ENCODE measurements at places on chromosomes 4 and X.

GRCh38 chrX:154531626-154532025 is 15.0 kb downstream of the G6PD start:
- no peak for DNase-seq

DNA sequence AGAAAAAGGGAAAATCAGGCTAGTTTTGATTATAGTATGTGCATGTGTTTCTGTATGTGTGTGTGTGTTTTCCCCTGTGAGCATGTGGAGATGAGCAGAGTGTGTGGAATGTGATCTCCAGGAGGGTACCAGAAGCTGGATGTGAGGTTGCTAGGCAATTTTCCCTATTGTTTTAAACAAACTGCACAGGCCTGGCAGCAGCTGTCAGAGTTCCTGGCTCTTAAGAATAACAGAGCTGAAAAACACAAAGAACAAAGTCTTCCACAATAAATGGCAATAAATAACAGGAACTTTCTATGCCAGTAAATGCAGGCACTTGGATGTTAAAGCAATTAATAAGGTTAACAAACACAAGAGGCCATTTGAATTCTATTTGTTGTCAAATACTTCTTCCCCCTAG is 344.6 kb upstream of the CTSO start:
- DNase-seq = no peak

DNA sequence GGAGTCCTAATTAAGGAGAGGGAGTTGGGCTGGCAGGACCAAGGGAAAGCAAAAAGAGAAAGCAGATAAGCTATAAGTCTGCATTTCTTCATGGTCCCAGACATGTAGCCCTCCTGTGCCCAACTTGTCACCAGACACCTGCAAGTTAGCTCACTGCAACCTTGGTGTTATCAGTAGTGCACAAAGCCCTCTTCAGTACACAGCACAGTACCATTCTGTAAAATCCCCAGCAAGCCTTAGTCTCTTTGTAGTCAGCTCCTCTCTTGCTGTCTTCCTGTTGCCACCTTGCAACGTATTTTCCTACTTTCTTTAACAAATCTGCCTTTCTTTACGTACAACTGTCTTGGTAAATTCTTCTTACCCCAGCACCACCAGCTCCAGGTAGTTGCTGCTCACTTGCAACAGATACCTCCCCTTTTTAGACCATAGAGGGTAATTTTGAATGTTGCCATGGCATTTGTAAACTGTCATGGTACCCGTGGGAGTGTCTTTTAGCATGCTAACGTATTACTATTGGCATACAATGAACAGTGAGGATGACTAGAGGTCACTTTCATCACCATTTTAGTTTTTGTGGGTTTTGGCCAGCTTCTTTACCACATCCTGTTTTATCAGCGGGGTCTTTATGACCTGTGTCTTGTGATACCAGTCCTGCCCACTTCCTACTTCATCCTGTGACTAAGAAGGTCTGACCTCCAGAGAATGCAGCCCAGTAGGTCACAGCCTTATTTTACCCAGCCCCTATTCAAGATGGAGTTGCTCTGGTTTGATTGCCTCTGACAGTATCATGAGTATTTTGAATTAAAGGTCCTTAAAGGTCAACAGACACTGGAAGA is 28.3 kb upstream of the AP1S2 start:
- DNase-seq = no peak

- no peak for DNase-seq
These were observed 74.8 kb downstream of the CBLL2 start for GRCh38 chrX:22347491-22347890.

GRCh38 chr4:162761965-162762364 is 404.7 kb downstream of the NAF1 start:
- DNase-seq = no peak

DNA sequence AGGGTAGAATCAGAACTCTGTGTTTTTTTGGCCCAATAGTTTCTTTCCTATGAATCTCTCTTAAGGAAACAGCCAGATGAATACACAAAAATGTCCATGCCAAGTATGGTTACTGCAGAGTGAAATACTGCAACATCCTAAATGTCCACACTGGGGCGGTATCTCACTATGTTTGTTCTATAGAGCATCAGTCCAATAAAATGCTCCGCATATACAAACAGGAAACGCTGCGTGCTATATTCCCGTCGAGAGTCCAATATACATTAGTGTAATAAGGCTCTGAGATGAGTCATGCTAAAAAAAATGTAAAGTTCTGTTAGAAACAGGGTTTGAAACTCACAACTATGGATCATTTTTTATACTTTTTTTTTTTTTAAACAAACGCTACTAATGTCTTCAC is 72.9 kb upstream of the ENOX2 start:
- DNase-seq = peak; percentile 37

DNA sequence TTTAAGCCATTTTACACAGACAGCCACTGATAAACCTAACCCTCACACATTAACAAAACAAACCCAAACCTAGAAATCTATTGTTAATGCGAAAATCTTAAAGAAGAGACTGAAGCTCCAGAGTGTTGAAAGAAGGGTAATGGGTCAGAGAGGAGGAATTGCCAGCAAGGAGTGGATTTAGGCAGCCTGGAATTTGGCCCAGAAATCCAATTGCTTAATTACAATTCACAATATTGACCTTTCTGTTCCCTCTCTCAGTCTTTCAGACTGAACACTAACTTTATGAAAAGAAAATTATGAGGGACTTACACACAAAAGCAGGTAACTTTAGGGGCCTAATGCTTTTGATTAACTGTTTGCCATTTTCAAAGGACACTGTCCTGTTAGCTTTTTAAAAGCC is 185.2 kb upstream of the GPC4 start:
- no peak for DNase-seq

DNA sequence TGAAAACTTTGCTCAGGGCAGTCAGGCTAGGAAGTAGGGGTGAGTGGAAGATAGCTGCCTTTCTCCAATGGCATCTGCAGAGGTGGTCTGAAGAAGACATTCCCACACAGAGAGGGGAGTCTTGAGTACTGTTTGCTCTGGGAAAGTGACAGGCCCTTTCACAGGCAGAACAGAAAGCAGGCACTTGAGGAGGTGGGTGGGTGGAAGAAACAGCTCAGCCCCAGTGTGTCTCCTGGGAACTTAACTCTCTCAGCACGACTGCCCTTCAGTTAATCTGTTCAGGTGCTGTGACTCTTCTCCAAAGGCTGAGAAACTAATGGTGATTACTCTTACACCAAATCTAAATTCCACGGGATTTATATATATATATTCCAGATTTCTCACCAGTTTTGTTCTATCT is 28.3 kb downstream of the ENOPH1 start:
- DNase-seq = no peak

GRCh38 chr4:62709618-62710252 is 1509.6 kb downstream of the ADGRL3 start:
- no peak for DNase-seq

- DNase-seq = no peak
These were observed 179.0 kb downstream of the DHX15 start for GRCh38 chr4:24405341-24405740.

GRCh38 chr4:26105815-26106699 is 192.0 kb downstream of the SMIM20 start:
- no peak for DNase-seq

GRCh38 chr4:174933083-174933482 is 14.9 kb downstream of the ADAM29 start:
- no peak for DNase-seq

- DNase-seq = no peak
These were observed 451 bp upstream of the FGD1 start for GRCh38 chrX:54496517-54496852.

DNA sequence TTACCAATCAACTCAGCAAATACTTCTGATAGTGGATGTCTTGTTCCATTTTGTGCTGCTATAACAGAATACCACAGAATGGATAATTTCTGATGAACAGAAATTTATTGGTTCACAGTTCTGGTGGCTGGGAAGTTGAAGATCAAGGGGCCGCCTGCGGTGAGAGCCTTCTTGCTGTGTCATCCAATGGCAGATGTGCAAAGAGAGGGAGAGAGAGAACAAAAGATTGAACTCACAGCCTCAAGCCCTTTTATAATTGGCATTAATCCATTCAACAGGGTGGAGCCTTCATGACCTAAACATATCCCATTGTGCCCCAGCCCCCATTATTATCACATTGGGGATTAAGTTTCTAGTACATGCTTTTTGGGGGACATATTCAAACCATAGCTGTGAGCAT is 86.1 kb downstream of the ADGRG4 start:
- no peak for DNase-seq

DNA sequence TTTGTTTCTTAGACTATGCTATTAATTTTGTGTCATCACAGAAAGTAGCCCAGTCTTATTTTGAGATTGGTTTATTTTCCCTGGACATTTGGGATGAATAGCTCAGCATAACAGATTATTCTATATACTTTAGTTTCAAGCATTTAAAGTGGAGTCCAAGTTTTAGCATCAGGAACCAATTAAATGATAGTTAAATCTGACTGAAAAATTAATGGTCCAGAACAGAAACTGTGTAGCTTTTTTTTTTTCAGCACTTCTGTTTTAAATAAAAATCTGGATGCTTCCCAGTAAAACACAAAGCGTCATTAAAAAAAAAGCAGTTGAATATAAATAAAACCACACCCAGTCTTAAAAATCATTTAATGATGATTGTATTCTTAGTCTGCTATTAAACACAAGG is 59.4 kb upstream of the PITX2 start:
- no peak for DNase-seq

DNA sequence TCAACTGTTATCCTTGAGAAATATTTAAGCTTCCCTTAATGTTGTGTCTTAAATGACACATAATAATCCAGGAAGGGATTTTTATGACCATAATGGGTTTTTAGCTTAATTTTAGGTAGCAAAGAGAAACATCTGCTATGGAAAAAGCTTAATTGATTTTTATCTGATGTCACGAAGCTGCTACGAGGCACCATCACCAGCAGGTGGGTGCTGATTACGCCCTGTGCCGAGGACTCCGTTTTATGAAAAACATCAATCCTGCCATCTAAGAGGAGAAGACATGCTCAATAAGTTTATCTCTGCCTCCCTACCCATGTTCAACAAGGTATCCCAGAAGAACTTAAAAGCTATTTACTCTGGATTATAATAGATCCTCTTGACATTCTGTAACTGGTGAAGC is 280.6 kb upstream of the ZFP42 start:
- no peak for DNase-seq

GRCh38 chr4:47071901-47072341 is 40.6 kb downstream of the GABRB1 start:
- no peak for DNase-seq

- DNase-seq = no peak
These were observed 30.0 kb downstream of the AFAP1 start for GRCh38 chr4:7909463-7910262.

DNA sequence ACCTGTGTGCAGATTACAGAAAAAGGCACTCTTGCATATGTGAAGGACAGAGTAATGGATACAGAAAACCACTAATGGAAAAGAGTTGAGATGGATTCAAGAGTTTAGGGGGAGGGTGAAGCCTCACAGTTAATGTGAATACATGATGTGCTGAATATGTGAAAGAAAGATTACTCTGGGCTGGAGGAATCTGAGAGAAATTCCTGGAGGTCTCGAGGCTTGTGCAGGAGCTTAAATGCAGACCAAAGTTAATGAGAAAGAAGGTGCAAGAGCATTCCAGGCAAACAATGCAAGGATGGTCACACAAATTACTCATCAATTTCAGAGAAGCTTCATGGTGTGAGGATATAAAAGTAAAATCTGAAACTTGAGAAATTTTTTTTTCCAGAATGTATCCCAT is 768.8 kb downstream of the STPG2 start:
- DNase-seq = no peak

- no peak for DNase-seq
These were observed at the start of gene UCP1 for GRCh38 chr4:140568507-140569306. UCP1 (minus strand) TSS chr4:140568961; CDS start chr4:140568729, 232 bp downstream.

- no peak for DNase-seq
These were observed 393.5 kb downstream of the KCNIP4 start for GRCh38 chr4:21555083-21555482.

GRCh38 chrX:66602381-66602938 is 36.4 kb downstream of the EDA2R start:
- no peak for DNase-seq

DNA sequence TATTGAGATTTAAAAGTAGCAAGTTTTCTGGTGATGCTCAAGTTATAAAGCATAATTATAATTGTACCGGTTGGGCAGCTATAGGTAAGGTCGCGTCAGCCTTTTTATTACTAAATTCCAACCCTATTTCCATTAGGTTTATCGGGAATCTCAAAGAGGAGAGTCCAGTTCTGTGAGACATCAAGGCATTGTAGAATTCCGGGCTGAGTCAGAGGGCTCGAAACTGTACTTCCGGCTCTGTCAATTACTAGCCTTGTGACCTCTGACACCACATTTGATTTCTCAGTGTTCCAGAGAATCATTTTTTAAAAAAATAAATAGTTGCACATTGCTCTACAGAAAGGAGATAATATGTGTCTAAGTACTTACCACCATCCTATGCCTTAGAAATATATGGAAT is 4.3 kb downstream of the IL1RAPL1 start:
- DNase-seq = no peak

GRCh38 chrX:126825566-126826193 is 6.2 kb downstream of the PRR32 start:
- DNase-seq = no peak

- peak; percentile 35 for DNase-seq
These were observed 13.5 kb downstream of the HERC3 start for GRCh38 chr4:88605736-88606135.

DNA sequence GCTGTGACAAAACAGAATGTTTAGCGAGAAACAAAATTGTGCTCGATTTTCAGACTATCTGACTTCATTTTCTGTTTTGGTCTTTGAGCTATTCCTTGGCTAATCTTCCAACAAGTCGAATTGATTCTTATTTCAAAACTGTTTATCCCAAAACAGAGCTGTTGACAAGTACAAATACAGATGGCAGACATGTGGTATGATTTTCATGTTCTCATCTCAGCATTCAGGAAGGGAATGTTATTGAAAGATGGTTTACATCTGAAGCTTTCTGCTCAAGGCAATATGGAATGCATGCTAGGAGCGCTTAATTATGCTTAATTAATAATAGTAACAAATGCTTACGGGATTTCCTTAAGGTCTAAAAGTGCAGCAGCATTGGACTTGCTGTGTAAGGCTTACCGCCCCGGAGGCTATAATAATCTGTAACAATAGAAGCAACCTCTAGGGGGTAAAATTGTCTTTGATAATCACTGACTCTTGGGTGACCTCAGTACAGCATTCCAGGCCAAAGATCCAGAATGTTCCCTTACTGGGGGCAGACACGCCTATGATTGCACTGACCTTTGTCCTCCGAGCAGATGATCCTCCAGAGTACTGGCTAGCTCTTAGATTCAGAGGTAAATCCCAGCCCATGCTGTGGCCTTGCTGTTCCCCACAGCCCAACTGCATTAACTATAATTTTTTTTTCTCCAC is 16.4 kb downstream of the LSM6 start:
- no peak for DNase-seq

DNA sequence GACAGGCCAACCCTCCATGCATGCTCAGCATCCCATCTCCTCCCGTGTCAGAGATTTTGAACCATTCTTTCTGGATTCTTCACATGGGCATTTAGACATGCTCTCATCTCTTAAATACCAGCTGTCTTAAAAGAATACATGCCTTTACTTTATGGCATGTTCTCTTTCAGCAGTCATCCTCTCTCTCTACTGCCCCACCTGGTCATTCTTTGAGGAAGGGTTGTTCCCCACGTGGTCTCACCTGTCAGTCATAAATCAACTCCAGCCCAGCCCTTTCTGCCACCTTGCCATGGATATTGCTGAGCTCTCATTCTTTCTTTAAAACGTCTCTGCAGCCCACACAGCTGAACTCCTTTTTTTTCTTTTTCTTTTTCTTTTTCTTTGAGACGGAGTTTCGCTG is 111.3 kb downstream of the ARHGAP10 start:
- no peak for DNase-seq
